Common myeloid progenitor, CD34-positive (primary cell): ENCODE measurements at places on chromosomes 4 and X.

GRCh38 chrX:69173906-69174305 lies 8.7 kb upstream of the PJA1 start:
- no peak for DNase-seq

- no peak for DNase-seq
Observed at GRCh38 chr4:98387345-98388026, 126.3 kb downstream of the RAP1GDS1 start.

DNA sequence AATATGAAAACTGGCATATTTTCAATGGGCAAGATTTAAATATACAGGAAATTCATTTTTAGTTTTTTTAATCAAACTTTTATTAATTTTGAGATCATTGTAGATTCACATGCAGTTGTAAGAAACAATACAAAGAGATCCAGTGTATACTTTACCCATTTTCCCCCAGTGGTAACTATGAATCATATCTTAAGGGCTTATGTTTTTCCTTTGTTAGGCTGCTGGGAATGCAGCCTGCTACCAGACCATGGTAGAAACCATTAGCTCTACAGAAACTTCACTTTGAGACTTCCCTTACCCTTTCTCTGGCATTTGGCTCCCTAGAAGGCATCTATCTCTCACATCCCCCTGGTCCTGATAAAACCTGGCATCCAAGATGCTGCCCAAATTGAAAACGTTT lies 147.6 kb upstream of the EOLA2 start:
- DNase-seq = no peak

- no peak for DNase-seq
Observed at GRCh38 chr4:30769093-30769492, 48.9 kb downstream of the PCDH7 start.
